ENCODE measurements at places on chromosomes 5 and 9.

DNA sequence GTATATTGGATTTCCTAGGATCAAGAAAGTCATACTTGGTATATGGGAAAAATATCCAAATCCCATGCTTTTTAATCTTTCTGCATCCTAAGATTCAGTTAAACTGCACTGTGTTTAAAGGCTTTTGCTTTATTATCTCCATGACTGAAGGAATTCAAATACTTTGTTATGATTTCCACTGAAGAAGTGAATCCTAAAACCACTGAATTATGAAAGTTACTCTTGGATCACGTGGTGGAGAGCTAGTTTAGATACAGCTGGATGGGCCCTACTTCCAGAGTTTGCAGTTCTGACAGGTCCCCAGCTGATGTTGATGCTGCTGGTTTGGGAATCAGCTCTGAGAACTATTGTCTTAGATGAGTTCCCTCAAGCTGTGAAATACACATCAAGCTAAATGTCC is 5.0 kb downstream of the DAB2 start:
- no peak for DNase-seq

DNA sequence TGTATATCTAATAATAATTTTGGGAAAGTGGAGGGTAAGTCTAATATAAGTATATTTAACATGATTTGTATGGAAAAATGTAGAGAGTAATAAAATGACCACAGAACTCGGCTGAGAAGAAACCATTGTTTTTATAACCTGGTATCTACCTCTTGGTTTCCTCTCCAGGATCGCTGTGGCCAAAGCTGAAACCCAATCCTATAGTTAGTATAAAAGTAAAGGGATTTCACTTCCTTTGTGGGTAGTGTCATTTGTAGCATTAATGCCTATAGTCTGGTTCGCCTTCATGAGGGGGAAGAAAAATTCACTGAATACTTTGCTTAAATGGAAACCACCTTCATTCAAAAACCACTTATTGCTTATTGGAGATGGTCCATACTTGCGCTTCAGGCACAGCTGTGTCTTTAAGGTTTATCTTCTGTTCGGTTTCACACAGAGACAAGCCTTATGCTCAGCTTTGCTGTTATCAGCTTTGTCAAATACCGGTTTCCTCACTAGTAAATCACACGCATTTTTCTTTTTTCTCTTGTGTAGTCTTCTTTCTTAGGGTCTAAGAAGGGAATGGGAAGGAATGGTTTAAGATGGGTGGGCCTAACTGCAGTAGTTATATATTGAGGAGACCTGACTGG is 12.1 kb downstream of the PIK3R1 start:
- DNase-seq, result no peak

DNA sequence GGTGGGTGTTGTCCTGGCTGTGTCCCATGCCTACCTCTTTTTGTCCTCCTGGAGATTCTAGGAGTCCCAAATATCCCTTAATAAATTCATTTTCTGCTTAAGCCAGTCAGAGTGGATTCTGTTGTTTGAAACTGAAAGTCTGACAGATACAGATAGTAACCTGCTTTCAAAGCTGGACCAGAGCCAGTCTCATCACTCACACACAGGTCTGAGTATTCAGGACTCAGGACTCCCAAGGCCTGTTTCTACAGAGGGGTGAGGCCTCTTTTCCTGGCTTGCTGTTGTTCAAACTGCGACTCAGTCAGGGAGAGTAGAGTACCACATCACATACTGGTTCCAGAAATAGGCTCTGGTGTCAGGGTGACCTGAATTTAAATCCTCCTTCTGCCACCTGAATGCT is 190.1 kb downstream of the PAX5 start:
- DNase-seq, result no peak

- DNase-seq, result no peak
Observed at GRCh38 chr5:179271821-179272325, 73.4 kb downstream of the ADAMTS2 start.

DNA sequence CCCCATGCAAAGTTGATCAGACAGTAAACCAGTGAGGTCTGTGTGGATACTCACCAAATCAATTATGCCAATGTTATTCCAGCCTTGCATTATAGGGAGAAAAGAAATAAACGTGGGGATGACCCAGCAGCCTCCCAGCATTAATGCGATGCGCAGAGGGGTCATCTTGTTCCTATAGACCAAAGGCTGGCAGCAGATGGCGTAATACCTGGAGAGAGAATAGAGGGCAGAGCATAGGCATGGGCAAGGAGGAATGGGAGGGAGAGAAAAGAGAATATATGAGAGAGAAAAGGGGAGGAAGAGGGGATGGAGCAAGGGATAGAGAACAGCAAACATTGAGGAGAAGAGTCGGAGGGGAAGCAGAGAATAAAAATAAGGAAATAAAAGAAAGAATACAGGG is 131.2 kb downstream of the HTR4 start:
- DNase-seq, result no peak

DNA sequence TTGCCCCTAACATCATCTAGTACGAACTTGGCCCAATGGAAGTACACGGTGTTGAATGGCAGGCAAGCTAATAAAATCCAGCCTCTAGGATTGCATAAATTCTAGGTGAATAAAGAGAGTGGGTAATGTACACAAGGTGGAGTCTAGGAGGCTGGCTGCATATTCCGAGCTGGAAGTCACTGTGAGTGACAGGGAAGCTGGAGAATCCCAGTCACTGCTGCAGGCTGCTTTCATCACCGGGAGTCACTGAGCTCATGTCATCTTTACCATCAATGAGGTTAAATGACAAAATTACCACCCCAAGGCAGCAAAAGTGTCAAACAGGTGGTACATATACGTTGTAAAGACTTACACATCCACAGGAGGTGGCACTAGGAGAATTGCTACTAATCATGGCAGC is 91.3 kb upstream of the HMHB1 start:
- DNase-seq, result no peak

DNA sequence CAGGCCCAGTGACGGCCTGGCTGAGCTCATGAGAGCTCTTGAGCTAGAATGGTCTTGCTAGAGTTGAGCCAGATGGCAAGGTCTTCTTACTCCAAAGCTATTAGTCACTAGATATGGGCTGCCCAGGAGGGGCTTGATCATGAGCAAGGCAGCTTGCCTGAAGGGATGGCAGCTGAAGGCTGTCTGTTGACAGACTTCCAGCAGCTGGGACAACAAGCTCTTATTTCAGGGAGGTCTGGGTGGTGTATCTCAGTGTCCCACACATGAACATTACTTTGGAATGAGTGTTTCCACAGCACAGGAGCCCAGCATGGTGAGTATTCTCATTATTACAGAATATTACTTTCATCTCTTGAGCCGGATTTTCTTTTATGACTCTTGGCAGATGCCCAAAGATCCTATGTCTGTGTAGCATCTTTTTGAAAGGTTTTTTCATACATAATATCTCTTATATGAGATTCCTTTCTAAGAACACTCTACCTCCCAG is 414.1 kb downstream of the ARHGEF28 start:
- no peak for DNase-seq

DNA sequence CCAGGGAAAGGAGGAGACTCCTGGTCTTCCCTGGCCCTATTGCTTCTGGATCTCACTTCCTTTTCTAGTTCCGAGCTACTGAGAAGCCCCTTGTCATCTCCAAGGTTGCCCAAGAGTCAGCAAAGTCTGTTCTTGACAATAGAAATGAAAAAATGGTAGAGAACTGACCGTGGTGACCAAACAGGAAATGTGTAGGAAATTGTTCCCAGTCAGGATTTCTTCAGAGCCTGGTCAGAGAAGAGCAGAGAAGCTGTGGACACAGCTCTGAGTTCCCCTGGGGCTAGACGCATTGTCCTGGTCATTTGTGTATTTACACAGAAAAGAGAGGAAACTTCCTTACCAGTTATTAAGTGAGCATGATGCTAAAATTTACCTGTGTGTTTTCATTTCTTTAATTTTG is 35.6 kb downstream of the S1PR3 start:
- DNase-seq, result no peak

DNA sequence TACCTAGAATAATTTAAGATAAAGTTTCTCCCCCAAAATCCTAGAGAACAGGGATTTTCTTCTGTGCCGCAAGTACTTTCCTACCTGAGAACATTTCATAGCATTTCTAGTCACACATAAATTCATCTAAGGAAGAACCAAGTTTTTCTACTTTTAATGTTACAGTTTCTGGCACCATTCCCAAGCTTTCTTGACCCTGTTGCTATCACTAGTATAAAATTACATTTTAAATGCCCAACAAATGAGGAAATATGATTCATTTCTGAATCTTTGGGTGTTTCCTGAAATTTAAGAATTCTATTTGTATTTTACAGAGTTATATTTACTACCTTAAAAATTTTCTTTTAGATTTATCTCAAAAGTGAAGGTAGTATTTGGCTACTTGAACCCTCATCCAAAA is 137.8 kb downstream of the LPAR1 start:
- DNase-seq, result no peak

DNA sequence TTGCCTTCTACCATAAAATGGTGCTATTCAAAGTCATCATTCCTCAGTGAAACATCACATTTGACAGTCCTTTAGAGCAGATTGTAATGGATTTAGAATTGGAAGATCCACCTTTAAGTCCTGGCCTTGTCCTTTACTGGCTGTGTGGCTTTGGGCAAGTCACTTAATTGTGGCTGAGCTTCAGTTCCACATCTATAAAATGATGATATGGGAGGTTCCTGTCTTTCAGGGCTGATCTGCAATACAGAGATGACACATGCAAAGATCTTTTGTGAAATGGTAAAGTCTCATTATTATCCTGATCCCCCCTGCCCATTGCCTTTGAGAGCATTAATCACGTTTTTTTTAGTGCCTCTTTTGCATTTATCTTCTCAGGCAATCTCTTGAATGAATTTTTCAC is 58.2 kb downstream of the ZFAND5 start:
- no peak for DNase-seq

DNA sequence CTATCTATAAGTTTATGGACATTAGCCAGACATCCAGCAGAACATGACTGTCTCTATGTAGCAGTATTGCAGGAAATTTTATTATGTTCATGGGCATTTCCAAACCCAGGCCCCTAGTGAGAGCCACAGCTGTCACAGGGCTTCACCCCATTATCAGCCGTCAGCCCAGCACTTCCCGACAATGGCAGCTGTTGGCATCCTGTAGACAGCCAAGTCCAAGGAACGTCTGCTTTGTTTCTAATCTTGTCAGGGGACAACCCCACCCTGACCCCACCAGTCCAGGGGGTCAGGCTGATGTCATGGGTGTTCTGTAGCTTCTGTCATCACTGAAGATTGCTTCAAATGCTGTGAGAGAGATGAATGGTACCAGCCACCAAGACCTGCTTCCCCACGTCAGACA is 565.3 kb upstream of the BRINP1 start:
- no peak for DNase-seq

- DNase-seq, result no peak
Observed at GRCh38 chr5:89280103-89281037, 397.4 kb upstream of the MEF2C start.

DNA sequence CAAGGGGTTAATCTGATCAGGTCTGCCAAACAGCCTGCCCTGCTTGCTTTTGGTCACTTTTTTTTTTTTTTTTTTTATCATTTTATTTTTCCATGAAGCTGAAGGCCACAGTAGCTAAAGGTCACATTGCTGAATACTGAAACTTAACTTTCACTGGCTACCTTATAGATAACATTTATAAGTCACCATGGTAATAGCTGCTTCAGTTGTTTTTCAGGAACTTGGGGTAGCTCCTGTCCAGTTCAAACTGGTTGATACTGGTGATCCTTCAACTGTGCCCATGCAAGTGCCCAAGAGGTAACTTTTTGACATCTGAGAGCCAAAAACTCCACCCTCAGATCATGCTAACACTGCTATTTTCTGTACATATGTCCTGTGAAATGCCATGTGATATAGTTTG is 68.3 kb upstream of the RGS7BP start:
- DNase-seq, result no peak

- DNase-seq, result no peak
Observed at GRCh38 chr9:130609163-130609562, 29.8 kb downstream of the FUBP3 start.

DNA sequence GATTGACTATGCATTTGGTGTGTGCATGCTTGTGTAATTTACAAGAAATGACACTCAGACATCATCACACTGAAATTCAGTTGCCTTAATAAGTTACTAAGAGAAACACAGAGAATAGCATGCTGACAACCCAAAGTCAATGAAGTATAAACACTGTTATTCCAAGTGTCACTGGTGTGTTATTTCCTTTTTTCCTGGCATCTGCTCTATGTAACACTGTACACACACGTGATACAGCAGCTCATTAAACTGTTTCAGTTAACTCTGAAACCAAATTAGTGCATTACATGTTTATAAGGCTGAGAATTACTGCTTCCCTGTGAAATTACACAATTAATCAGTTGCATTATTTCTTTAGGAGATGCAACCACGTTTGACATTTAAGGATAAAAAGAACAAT is 252.7 kb downstream of the EFNA5 start:
- no peak for DNase-seq

DNA sequence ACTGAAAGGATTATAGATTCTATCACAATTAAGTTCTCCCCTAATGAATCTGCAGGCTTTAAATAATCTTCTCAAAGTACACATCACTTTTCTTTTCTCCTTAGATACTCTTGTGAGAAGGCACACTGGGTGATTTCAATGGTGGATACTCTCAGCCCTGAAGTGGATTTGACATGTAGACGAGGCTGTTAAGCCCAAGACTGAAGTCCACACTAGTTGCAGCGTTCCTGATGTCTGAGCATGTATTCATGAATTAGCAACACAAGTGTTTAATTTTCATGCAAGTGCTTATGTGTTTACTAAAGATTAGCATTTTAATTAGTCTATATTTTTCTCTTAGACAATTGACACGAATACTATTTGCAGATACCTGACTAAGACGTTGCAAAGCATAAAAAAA is 218.9 kb downstream of the TMEM161B start:
- no peak for DNase-seq

GRCh38 chr9:134688231-134688630 is 46.6 kb downstream of the COL5A1 start:
- DNase-seq, result no peak

DNA sequence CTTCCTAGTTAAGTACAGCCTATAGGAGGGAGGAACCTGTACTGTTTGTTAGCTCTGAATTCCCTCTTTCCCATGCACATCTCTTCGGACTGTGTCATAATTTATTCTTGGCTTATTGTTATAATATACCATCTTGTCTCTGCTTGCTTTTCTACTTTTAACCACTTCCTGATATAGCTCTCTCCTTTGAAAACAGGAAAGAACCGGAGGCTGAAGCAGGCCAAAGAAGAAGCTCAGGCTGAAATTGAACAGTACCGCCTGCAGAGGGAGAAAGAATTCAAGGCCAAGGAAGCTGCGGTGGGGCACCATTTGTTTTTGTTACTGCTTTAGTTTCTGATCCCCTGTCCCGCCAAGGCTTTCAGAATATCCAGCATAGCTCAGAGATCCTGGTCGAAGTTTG is 4.8 kb downstream of the ATP6V1G1 start:
- no peak for DNase-seq

- DNase-seq, result no peak
Observed at GRCh38 chr5:82851471-82851870, 225.7 kb downstream of the TMEM167A start.

- no peak for DNase-seq
Observed at GRCh38 chr9:14147738-14148137, 166.2 kb downstream of the NFIB start.
